ENCODE measurements at places on chromosomes 7 and 10.

DNA sequence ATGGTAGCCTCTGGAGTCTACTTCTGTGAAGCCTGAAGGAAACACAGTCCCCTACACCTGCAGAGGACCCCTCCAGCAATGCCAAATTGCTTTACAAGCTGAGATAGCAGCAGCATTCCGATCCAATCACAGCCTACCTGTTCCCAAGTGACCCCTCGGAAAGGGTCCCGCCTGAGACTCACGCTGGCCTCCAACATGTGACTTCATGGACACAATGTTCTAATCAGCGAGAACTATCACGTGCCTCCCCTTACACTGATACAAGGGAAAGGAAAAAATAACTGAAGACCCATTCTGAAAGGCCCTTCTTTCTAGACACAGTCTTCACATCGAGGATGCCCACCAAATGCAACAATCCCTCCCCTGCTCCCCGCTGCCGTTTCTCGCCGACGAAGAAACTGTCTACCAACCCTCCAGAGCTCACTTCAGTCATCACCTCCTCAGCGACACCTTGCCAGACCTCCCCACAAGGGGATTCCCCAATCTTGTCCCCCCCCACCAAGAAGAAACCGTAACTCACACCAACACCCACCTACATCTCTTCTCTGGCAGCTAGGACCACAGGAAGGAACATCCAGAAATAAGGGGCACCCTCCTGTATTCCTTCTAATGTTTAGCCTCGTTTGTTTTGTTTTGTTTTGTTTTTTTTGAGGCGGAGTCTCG is 1.8 kb downstream of the SNX8 start:
- DNase-seq, result no peak

- no peak for DNase-seq
Observed at GRCh38 chr7:151381098-151381347, 28.8 kb downstream of the WDR86 start.

- no peak for DNase-seq
Observed at GRCh38 chr7:123690550-123690949, 34.9 kb downstream of the LMOD2 start.

DNA sequence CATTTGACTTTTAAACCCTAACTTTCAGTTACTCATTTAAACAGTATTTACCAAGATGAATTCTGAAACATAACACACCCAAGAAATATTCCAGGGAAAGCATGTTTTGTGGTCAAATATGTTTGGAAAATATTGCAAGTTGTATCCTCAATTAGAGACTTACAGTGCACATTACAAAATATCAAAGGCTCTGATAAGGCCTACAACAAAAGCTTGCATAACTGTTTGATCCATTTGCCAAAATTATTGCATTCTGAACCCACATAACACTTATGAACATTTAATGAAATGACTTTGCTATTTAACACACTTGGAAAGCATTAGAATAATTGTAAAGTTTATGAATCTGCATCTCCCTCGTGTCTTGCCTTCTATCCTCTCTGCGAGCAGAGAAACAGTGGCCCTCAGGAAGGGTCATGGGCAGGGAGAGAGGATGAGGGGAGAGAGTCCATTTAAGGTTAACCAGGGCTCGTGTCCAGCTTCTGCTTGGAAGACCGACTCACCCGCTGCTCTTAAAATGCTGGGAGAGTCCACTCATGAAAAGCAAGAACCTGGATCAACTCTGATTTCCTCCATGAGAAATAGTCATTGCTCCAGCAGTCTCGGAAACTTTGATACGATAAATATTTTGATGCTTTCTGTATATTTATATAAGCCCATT is 408.2 kb upstream of the ZMIZ1 start:
- DNase-seq, result no peak

GRCh38 chr7:155792315-155792960 is 19.8 kb downstream of the SHH start:
- no peak for DNase-seq

DNA sequence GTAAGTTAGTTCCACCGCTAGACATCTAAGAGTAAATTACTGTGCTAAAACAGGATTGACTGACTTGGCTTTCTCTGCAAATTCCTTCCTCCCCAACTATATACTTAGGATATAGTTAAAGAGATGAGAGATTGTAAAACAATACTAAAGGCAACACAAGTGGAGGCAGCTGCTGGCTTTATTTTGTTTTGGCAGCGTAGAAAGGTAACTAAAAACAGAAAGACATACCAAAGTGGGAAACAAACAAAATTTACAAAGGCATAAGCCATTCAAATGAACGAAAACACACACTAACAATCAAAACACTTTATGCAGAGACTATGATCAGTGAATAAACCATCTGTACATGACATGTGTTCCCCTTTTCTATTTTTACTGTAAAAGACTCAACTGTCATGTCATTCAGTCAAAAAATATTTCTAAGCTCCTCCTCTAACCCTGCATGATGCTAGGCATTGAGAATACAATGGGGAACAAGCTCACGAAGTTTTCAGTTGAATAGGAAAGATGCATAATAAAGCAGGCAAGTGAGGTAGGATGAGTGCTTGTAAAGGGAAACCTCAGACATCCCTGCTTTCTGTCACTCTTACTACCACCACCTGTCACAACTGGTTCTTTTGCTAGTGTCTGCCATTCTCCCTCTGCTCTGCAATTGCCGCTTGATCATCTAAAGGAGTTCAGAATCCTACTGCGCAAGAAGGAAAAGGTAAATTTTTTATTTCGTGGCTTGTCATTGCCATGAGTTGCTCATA is 64.2 kb upstream of the COL1A2 start:
- no peak for DNase-seq

- DNase-seq, result no peak
Observed at GRCh38 chr10:120486671-120487205, 29.7 kb downstream of the PLPP4 start.

DNA sequence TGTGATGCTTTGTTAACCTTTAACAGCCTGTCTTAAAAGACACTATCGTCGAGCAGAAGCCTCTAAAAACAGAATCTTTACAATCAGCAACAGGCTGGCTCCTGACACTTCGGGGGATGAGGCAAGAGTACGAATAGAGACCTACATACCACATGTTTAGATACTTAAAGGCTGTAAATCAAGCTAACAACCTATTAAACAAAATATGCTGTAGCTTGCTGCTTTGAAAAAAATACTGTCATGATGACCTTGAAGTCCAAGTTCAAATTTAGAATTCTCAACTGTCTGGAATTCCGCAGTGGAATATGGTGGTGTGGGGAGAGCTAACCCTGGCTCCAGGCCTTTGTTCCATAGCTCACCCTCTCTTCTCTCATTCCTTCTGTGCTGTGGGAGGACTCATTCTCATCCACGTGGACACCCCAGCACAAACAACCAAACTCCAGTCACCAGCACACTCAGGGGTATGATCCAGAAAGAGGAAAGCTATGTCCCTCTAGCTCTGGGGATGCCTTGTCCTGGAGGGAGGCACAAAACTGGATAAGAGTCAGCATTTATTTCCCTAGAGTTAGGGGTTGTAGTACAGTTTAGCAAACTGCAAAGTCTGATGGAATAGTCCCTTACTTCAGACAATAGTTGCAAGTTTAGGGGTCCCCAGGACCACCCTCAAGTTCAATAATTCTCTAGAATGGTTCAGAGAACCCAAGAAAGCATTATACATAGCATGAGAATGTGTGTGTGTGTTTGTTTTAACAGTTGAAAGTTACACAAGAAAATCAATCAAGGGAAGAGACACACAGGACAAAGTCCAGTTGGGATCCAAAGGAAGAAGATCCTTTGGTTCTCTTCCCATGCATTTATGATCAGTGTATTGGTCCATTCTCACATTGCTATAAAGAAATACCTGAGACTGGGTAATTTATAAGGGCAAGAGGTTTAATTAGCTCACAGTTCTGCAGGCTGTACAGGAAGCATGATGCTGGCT is 196.1 kb upstream of the SVIL start:
- no peak for DNase-seq

- DNase-seq, result no peak
Observed at GRCh38 chr10:132407243-132407746, 10.3 kb downstream of the PWWP2B start.

DNA sequence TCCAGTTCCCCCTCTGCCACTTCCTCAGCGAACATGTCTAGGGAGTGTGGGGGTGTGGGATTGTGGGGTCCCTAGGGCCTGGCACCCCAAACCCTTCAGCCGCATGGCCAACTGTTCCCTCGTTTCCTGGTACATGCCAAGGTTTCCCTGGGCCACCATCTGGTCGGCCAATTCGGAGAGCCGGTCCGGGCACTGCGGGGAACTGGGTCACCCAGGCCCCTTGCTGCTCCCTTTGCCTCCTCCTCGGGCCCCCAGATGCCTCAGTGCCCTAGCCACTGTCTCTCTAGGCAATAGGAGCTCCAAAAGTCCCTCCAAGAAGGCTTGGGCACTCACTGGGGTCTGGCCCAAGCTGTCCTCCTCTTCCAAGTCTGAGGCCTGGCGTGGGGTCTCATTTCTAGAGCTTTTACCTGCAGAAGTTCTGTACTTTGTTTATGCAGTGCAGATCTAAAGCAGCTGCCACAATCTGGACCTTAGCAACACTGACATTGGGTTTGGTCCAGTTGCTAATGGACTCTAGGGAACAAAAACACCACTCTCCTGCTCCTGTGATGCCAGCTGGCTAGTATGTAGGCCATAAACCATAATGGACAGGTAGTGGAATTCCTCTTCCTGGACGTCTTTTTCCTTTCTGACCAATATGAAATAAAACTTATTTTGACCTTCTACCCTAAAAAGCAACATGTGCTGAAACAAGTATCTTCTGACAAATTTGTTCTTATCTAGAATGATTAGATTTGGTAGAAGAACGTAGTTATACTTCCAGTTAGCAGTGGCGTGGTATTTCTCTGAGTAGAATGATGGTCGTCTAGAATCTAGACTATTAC is 172.9 kb downstream of the LRRC4 start:
- no peak for DNase-seq

- no peak for DNase-seq
Observed at GRCh38 chr10:124493214-124493882, 31.7 kb downstream of the LHPP start.

DNA sequence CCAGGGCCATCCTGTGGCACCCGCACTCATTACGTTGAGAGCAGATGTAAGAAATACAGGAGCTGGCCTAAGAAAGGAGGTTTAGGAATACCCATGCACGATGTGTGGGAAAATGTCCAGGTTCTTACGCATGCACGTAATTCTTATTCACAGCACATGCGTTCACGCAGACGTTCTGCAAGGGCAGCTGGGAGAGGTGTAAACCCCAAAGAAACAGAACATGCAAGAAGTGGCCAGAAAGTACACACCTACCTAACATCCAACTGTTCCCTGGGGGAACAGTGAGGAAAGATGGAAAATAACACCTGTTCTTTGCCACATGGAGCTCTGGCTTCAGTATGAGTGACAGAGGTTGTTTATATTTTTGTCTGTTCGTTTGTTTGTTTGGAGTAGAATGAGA is 285.6 kb downstream of the PRPF18 start:
- peak; percentile 73 for DNase-seq

DNA sequence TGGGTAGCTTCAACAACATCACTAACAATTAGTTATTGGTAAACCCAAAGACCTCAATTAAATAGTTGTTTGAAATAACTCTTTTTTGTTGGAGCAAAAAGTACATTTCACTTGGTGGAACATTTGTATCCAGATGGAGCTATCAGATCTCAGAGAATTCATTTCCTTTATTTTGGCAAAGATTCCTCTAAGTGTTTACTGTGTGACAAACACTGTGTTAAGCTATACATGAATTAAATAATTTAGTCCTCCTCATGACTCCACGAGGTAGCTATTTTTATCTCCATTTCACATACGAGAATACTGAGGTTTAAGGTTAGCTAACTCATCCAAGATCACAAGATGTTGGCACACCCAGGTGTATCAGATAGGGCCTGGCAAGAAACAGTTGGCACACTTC is 104.0 kb upstream of the IMMP2L start:
- DNase-seq, result no peak

DNA sequence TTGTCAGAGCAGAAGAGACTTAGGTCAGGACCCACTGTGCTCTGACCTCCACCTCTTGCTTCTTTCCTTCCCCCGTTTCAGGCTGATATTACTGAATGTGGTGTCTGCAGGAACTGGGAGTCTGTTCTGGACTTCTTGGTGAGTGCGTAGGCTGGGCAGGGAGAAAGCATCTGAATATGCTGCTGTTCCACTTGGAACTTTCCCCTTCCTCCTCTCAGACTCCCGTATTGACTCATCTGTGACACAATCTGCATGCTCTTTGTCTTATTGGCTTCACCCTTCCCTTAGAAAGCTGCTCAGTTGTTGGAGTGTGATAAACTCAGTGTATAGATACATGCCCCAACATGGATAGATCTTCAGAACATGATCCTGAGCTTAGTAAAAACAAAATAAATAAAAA is 137.6 kb upstream of the HABP2 start:
- no peak for DNase-seq

GRCh38 chr10:47300429-47300931 is 483 bp downstream of the GDF10 start:
- no peak for DNase-seq
